ENCODE measurements at places on chromosomes 1 and 21.

- no peak for DNase-seq
Observed at GRCh38 chr1:88973520-88974137, 18.8 kb downstream of the KYAT3 start.

DNA sequence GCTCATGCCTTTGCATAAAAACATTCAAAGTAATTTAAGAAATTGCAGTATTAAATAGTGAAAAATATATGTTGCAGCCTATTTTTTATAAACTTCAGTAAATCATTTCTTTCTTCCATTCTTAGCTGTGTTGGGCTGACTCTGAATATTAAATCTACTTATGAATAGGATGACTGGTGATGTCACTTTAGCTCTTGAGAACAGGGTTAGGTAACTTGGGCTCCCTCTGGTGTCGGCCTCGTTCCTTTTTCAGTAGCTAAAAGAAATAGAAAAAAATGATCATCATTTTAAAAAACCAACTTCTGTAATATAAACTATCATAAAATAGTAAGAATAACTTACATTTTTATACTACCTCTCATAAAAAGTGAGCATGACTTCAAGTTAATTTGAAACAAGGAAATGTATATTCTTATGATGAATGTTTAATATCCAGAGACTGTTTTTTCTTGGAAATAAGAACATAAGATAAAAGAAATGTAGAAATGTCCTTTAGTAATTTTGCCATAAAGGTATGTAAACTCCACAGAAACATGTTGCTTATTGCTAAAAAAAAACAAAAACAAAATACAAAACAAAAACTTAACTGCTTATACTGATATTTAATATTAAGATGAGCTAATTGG is 26.8 kb upstream of the NCAM2 start:
- no peak for DNase-seq

DNA sequence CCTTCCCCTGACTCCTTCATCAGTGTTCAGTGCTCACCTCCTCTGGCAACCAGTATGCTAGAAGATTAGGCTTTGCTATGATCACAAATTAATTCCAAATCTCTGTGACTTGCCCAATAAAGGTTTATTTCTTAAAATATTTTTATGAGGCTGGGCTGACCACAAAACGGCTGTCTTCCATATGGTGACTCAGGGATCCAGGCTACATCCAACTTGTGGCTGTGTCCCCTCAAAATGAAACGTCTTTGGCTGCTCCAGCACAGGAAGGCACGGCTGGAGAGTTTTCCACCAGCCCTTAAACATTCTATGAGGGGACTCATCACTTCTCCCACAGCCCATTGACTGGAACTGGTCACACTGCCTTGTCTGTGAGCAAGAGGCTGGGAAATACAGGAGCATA is 131.5 kb downstream of the HUNK start:
- no peak for DNase-seq

DNA sequence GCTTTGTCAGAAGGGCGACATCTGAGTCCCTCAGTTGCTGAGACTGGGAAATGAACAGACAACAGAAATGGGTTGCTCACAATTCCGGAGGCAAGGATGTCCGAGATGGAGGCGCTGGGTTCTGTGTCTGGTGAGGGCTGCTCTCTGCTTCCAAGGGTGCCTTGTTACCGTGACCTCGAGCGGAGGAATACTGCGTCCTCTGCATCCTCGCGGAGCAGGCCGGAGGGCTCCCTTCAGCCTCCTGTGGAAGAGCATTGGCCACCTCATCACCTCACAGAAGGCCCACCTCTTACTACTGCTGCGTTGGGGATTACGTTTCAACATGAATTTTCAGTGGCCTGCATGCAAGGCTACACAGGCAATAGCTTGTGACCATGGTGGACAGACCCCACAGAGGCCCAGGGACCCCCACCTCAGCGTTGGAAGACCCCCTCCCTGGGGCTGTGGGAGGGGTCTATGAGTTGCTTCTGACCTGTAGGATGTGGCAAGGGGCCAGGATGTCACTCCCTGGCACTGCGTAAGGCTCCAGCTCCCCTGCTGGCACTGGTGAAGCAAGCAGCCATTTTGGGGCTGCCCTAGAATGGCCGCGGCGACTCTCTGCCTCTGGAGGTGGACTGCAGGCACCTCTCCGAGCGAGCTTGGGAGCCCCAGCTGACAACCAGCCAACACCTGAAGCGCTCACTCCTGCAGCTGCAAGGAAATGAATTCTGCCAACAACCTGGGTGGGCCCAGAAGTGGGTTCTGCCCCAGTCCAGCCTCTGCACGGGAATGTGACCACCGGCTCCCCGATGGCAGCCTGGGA is 36.3 kb upstream of the COL6A1 start:
- no peak for DNase-seq

DNA sequence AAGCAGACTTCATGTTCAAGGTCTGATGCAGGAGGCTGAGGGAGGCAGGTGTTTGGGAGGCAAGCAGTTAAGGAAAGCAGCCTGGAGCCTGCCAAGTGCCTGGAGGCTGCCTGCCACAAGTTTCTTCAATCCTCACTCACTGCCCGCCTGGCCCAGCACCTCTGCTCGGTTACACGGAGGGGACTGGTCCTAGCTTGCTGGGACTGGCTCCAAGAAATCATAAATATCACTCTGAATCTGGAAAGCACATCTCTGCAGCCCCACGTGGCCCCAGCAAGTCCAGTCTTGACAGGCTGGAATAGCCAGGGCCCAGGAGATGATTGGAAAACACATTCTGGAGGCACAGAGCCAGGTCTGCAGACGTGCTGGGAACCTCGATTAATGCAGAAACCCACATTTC is 83.9 kb downstream of the BCAR3 start:
- no peak for DNase-seq

GRCh38 chr1:11740258-11741192 is 4.6 kb downstream of the AGTRAP start:
- DNase-seq: no peak

- peak; percentile 68 for DNase-seq
Observed at GRCh38 chr1:27662707-27663393, 9.1 kb downstream of the IFI6 start.

GRCh38 chr1:33306653-33307493 is 14.0 kb downstream of the A3GALT2 start:
- no peak for DNase-seq

- no peak for DNase-seq
Observed at GRCh38 chr1:225422031-225422605, 5.7 kb downstream of the LBR start.

GRCh38 chr1:98327220-98327861 is 334.2 kb upstream of the SNX7 start:
- DNase-seq: no peak

GRCh38 chr1:115307661-115308060 is 30.4 kb downstream of the NGF start:
- no peak for DNase-seq

DNA sequence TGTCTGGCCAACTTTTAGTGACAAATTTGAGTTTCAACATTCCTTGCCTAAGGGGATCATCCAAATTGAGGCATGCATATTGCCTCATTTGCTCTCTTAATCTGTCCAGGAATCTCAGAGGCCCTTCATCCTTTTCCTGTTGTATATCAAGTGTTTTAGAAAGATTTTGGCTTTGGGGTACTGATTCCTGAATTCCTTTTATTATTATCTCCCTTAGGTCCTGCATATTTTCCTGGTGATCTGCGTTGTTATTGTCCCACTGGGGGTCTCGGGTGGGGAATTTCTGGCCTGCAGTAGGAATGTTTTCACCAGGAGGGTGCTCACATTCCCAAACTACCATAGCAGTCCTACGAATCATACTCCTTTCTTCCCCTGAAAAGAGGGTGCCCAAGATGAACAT is 4.4 kb upstream of the AADACL3 start:
- no peak for DNase-seq

- DNase-seq: no peak
Observed at GRCh38 chr1:33001282-33001681, 35.4 kb downstream of the AK2 start.

DNA sequence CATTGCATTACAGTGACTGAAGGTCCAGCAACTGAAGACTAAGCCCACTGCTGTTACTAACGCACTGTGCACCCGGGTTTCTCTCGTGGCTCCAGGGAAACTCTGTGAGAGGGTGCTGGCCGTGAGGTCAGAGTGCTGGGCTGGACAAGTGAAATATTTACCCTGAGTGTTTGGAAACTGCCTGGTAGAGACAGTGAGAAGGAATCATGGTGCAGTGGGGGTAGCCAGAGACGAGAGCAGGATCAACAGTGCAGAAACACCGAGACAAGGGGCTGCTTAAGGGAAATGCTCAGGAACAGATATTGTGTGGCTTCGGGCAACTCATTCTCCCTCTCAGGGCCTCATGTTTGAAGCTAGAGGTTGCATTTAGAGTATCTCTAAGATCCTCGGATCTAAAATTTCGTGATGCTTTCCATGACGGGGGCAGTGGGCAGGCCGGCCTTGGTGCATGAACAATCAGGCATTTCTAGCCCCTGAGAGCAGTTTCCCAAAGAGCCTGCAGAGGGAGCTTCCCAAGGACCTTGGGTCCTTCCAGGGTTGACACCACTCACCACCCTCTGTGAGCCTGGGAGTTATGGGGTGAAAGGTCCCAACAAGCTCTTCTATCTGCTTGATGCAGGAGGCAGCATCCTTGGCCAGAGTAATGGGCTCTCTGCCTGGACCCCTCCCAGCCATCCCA is 9.7 kb downstream of the CD2 start:
- no peak for DNase-seq

DNA sequence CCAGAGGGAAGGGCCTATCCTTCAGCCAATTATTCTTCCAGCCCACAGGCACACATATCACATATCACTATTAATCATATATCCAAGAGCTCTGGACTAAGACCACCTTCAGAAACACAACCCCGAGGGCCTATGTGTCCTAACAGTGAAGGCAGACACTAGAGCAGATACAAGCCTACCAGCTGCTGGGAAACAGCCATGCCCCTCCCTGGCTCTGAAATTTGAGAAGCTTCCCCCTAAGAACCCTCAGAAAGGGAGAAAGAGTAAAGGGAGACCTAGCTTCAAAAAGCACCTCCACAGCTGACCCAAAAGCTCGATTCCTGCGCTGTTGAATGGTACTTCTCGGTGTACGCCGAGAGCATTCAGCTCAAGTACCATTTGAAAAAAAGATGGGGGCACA is 17.4 kb downstream of the CNN3 start:
- no peak for DNase-seq

Data from hypothalamus (tissue), 51 donors.